ENCODE measurements at places on chromosomes 13 and 19. TPM values are rescaled to one million over a fixed set of nuclear protein-coding genes. Genes with fewer than 3 reads are reported as not detected.

Gene TEX26
- not detected for total RNA-seq

Gene ZNF792
- 5.4 TPM for total RNA-seq

Gene EBI3
- total RNA-seq, result not detected

Gene FARP1
- total RNA-seq, result 21.5 TPM

Gene HCN2
- total RNA-seq, result 2.4 TPM

Gene RDH8
- not detected for total RNA-seq

Gene DACH1
- total RNA-seq, result not detected

Gene CAPS
- total RNA-seq, result 3.7 TPM

Gene KLF16
- 14.1 TPM for total RNA-seq

Gene TPTE2
- total RNA-seq, result not detected

Gene MYH14
- total RNA-seq, result 0.13 TPM

Gene IQCN
- 0.33 TPM for total RNA-seq

Gene HTR2A
- total RNA-seq, result 2.5 TPM

Gene MIER2
- total RNA-seq, result 36.2 TPM

Gene ANKRD24
- total RNA-seq, result 2.5 TPM

Gene KIR2DL4
- not detected for total RNA-seq

Gene HIPK4
- total RNA-seq, result 0.17 TPM

Gene ZC3H13
- 15.8 TPM for total RNA-seq

Gene GPC6
- 54.6 TPM for total RNA-seq

Gene CYP4F2
- not detected for total RNA-seq

Gene ZNF324B
- 9.2 TPM for total RNA-seq

Gene CEACAM21
- not detected for total RNA-seq

Gene PDX1
- total RNA-seq, result not detected

Gene NLRP11
- total RNA-seq, result not detected

Gene PABPC3
- 0.10 TPM for total RNA-seq

Gene LINGO3
- total RNA-seq, result not detected

Gene TMEM150B
- not detected for total RNA-seq

Gene CLEC17A
- total RNA-seq, result 0.13 TPM

Gene FCGBP
- 4.8 TPM for total RNA-seq

Gene C1QTNF9
- total RNA-seq, result not detected

Gene FAM83E
- 0.23 TPM for total RNA-seq

Gene FAM216B
- not detected for total RNA-seq

Gene TMEM59L
- 4.1 TPM for total RNA-seq

Gene LRRC4B
- total RNA-seq, result 1.2 TPM

Gene ZNF480
- total RNA-seq, result 4.2 TPM

Gene PRR36
- total RNA-seq, result not detected

Gene SBSN
- 4.5 TPM for total RNA-seq

Gene IFNL1
- not detected for total RNA-seq

Gene OVOL3
- total RNA-seq, result not detected

Gene ZNF530
- 2.3 TPM for total RNA-seq

Gene ADGRE2
- 0.13 TPM for total RNA-seq

Gene KLHL1
- not detected for total RNA-seq

Gene TYROBP
- total RNA-seq, result not detected

Gene ZNF285
- total RNA-seq, result 3.8 TPM

Gene TPM4
- 1,104 TPM for total RNA-seq

Gene FCHO1
- total RNA-seq, result 0.65 TPM

Gene CASP14
- total RNA-seq, result not detected

Gene KCTD12
- 46.5 TPM for total RNA-seq

Gene DCLK1
- 1.7 TPM for total RNA-seq

Measured in smooth muscle cell of the pulmonary artery (primary cell).